Bronchial smooth muscle cell (primary cell): ENCODE measurements at places on chromosomes 6 and 20. TPM values are rescaled to one million over a fixed set of nuclear protein-coding genes. Genes with fewer than 3 reads are reported as not detected.

TAAR1 gene
- not detected in 2 replicates for total RNA-seq

DNAAF9 gene
- total RNA-seq: 9.1 and 10.0 TPM in 2 replicates

PRR3 gene
- 4.7 and 5.2 TPM in 2 replicates for total RNA-seq

LY6G6F gene
- not detected in 2 replicates for total RNA-seq

PYGB gene
- total RNA-seq: 119 and 149 TPM in 2 replicates

SUMO4 gene
- total RNA-seq: 0.52 and 1.6 TPM in 2 replicates

TGM2 gene
- total RNA-seq: 12.6 and 118 TPM in 2 replicates

CYP24A1 gene
- under 0.01 and 0.09 TPM in 2 replicates for total RNA-seq

DDO gene
- 0.09 and 0.47 TPM in 2 replicates for total RNA-seq

NKX2-2 gene
- total RNA-seq: under 0.01 TPM in 1 of 2 replicates, not detected in the other

HTR1B gene
- total RNA-seq: not detected in 2 replicates

SRMS gene
- total RNA-seq: not detected in 2 replicates
